ENCODE measurements at places on chromosomes 5 and 9. TPM values are rescaled to one million over a fixed set of nuclear protein-coding genes. Genes with fewer than 3 reads are reported as not detected.
A peak's percentile ranks its signal among the peaks of the same experiment; 100 is the strongest.

DNA sequence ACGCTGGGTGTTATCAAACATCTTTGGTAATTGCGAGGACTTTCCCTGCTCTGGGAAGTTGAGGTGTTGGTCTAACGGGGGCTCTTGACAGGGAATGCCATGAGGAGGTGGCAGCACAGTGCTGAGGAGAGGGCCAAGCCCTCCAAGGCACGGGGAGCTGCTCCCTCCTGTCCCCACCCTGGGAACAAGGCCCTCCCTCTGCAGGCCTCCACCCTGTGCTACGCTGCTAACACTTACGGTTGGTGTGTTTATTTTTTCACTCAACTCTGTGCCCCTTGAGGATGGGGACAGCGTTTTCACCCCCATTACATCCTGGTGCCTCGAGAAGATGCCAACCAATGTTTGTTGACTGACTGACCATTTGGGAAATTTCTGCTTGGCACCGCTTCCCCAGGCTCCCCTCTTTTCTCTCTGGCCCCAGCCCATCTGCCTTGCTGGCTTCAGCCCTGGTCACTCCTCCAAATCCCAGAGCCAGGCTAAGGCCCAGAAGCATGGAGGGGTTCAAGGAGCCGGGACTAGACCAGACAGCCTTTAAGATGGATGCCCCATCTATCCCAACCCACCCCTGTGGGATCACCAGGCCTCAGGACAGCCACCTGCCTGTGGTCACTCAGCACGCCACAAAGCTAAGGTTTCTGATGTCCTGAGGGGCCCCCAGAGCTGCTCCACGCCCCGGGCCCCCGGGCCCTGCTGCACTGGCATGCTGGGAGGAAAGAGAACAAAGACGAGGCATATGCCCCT is 125.7 kb downstream of the BARX1 start:
- peaks cover 4% of the 10 kb centered on the region for H3K4me1 ChIP-seq
- no peak for DNase-seq
- H3K27ac ChIP-seq, result no peak overlapping the region
- H3K36me3 ChIP-seq, result no peaks in the 10 kb centered on the region

DNA sequence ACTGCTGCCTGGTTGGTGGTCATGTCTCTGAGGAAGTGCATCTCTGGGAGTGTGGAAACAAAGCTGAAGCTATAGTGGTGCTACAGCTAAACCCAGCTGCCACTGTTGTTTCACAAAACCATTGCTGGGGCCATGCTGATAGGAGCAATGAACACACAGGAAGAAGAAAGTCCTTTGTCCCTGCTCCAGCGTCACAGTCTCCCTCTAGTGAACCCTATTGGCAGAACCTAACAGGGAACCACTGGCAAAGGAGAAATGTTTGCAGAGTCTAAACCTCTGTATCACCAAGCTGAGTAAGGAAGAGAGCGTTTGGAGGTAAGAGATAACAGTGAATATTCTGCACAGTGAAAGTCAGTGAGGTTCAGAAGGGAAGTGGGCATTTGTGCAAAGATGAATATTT is 244.0 kb downstream of the YTHDC2 start:
- no peaks in the 10 kb centered on the region for H3K4me1 ChIP-seq
- H3K36me3 ChIP-seq, result no peaks in the 10 kb centered on the region
- no peaks in the 10 kb centered on the region for H3K27me3 ChIP-seq
- no peak overlapping the region for H3K4me3 ChIP-seq
- H3K27ac ChIP-seq, result no peak overlapping the region

GRCh38 chr5:75707911-75708509 is 9.2 kb downstream of the POC5 start:
- peaks cover 24% of the 10 kb centered on the region for H3K36me3 ChIP-seq
- no peak for DNase-seq
- H3K4me1 ChIP-seq, result peaks cover 18% of the 10 kb centered on the region
- no peak overlapping the region for H3K27ac ChIP-seq
- no peak overlapping the region for H3K4me3 ChIP-seq

GRCh38 chr9:83623679-83624076 is 735 bp downstream of the IDNK start:
- peaks cover 10% of the 10 kb centered on the region for H3K27me3 ChIP-seq
- H3K4me1 ChIP-seq, result peaks cover 44% of the 10 kb centered on the region
- peaks cover 8% of the 10 kb centered on the region for H3K36me3 ChIP-seq
- H3K4me3 ChIP-seq, result peak overlapping the region; percentile 91
- peak overlapping the region; percentile 85 for H3K27ac ChIP-seq

- H3K4me3 ChIP-seq, result no peak overlapping the region
- peaks cover 2% of the 10 kb centered on the region for H3K27me3 ChIP-seq
- no peak overlapping the region for H3K27ac ChIP-seq
- H3K36me3 ChIP-seq, result no peaks in the 10 kb centered on the region
These were observed 59.4 kb upstream of the UBTD2 start for GRCh38 chr5:172342918-172343317.

DNA sequence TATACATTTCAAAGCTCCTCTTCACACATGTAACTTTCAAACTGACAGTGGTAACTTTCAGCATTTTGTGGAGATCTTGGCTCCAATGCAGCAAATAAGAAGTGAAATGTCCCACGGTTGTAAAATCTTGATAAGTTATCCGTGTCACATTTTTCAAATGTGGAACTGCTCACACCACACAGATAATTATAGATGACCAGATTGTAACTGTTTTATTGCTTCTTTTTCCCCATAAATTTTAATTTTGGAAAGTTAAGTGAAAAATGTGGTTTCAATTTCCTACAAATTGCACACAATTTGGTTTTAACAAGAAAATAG is 347.1 kb downstream of the EBF1 start:
- H3K4me3 ChIP-seq, result no peak overlapping the region
- peaks cover 9% of the 10 kb centered on the region for H3K4me1 ChIP-seq
- H3K27me3 ChIP-seq, result peaks cover 12% of the 10 kb centered on the region
- no peak for DNase-seq

ACOT12 gene
- not detected for total RNA-seq

HMCN2 gene
- not detected for total RNA-seq

TNC gene
- total RNA-seq, result 0.60 TPM
